Renal cortex interstitium (tissue), 15 donors: ENCODE measurements at places on chromosomes 3 and 15. TPM values are rescaled to one million over a fixed set of nuclear protein-coding genes. Genes with fewer than 3 reads are reported as not detected.

GRCh38 chr3:194031867-194032635 lies 103.9 kb upstream of the HES1 start:
- DNase-seq, result no peak

GRCh38 chr3:148006508-148006907 lies 597.3 kb downstream of the ZIC1 start:
- no peak for DNase-seq

- DNase-seq, result peak; percentile 88
Measured at GRCh38 chr3:47009225-47010110, 30.0 kb downstream of the NBEAL2 start.

- DNase-seq, result no peak
Measured at GRCh38 chr3:51063053-51063452, 322.0 kb upstream of the MANF start.

DNA sequence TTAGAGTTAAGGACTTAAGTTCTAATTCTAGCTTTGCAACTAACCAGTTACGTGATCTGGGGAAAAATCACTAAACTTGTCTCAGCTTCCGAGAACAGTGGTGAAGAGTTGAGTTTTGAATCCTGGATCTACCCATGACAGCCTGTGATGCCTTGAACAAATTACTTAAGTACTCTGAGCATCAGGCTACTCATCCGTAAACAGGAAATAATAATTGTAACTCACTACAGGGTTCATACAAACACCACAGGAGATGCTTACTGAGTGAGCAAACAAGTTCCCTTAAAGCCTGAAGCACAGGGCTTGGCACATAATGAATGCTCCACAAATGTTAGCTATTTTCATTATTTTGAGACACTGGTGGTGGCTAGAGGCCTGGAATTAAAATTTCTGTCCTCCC lies 158.8 kb downstream of the ERC2 start:
- no peak for DNase-seq

- DNase-seq, result no peak
Measured at GRCh38 chr3:57062101-57062631, 1.7 kb downstream of the SPATA12 start.

DNA sequence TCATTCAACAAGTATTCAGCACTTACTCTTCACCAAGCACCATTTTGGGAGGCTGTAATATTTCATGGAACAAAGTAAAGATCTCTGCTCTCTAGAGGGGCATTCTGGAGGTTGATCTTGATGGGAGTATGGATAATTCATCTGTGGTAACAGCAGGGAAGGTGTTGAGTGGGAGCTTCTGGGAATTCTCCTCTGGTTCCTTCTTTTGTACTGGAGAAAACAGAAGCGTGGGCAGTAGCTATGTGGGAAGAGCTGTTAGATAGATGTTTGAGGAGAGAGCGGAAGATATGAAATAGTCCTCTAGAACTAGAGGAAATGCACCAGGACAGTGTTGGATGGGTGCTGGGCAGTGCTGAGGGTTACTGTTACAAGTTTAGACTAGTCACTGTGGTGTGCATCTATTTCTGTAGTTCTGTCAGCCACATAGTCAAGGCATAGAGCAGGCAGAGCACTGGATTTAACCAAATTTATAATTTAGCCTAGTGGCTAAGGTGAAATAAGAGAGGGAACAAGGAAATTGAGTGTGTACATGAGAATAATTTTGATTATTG lies 9.6 kb downstream of the NMD3 start:
- no peak for DNase-seq

DNA sequence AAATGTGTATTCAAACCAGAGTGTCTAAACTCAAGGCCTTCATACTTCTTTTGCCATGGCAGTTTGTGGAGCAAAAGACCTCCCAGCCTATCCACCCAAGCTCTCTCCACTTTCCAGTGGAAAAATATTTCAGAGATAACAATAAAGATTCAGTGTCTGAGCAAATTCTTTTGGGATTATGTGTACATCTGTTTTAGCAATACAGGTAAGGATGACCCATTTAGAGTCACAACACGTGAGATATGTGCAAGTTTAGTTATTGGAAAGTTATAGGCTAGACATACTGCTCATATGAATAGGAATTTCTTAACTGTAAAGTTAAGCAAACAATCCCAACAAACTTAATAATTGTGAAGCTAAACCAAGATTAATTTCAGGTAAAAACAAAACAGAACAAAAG lies 174.5 kb upstream of the LRIG1 start:
- DNase-seq, result no peak

DNA sequence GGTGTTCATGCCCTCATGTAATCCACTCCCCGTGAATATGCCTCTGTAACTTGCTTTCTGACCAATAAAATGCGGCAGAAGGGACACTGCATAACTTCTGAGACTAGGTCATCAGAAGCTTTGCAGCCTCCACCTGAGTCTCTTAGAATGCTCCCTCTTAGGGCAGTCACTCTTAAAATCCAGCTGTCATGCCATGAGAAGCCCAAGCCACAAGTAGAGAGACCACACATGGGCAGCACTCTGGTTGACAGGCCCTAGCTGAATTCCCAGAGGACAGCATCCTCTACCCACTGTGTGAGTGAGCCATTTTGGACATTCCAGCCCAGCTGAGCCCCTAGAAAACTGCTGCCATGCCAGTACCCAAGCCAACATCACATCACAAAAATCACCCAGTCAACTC lies 41.4 kb downstream of the SCAPER start:
- DNase-seq, result no peak

SLC15A2 gene
- 18.2 TPM for polyA plus RNA-seq

GABRB3 gene
- polyA plus RNA-seq, result 7.8 TPM

DNA sequence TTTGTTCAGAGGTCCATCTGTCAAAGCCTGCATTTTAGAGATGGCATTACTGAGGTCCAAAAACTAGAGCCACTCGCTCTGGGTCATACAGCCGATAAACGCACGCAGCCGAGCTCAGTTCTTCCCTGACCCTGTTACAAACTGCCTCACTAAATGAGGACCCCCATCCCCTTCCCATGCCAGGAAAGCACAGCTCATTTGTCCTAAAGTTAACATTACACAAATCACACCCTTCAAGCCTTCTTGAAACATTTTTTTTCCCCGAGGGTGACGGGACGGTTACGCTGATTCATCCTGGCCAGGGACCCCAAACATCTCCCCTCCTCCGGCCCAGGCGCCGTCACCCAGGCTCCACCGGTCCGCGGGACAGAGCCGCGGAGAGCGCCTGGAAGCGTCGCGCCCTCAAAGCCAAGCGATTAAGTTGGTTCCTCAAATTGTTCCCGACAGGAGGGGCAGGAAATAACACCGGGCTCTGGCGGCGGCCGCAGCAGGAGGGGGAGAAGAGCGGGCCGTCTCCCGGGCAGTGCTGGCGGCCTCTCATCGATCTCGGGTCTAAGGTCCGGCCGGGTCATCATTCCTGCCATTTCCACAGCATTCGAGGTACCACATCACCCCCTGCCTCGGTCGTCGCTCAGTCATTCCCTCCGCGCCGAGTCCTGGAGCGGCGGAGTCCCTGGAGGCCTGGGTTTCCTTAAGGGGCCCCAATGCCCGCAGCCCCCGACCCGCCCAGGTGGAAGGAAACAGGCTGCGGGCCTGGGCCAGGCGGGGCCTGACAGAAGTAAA lies 619 bp upstream of the CMTM8 start:
- DNase-seq, result no peak

DNA sequence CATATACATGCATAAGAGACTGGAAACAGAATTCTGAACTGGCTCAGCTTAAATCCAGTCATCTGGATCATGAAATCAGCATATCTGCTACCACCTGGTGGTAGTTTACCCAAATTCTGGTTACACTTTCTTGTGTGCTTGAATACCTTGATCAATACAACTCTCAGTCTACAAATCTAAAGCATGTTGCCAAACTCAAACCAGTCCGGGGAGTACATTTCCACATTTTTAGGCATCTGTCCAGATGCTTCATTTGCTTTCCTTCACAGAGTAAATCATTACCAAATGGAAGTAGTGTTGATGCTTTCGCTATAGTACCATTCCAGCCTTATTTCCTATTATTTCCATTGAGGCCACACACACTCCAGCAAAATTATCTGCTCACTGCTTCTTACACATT lies 126.4 kb downstream of the P2RY1 start:
- no peak for DNase-seq

FBXW12 gene
- 0.65 TPM for polyA plus RNA-seq

DNA sequence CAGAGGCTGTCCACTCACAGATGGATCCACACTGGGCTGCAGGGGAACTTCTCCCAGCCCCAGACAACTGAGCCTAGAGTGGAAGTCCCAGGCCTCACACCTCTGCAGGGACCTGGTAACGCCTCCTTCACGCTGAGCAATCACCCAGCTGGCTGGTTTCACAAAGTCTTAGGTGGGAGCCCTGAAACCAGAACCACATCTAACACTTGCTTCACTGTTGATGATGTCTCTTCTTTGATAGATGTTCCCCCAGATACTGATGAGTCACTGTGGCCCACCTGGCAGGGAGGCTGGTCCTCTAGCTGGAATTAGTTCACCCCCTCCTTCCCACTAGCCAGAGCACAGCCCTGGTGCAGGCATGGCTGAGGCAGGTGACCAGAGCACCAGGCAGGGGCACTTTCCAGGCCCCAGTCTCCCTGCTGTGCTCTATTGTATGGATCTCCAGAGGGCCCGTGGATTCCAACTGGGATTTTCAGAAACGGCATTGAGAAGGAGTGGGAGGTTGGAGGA lies 33.5 kb downstream of the MYL3 start:
- no peak for DNase-seq

HYAL1 gene
- polyA plus RNA-seq, result 7.4 TPM

- DNase-seq, result no peak
Measured at GRCh38 chr3:149368201-149368673, 9.2 kb downstream of the TM4SF1 start.

DNA sequence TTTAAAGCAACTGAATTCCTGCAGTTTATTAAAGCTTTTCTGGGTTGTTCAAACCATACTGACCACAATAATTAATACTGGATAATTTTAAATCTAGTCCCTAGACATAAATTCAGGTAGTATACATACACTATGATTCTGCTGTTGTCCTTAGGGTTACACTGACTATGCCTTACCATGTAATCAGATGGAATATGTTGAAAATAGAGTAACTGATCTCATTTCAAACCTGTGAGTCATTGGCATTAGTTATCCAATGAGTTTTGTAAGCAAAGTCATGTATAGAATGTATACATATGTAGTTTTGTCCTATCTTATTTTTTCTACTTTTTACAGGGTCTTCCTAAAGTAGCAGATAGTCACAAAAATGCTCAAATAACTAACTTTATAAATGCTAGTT lies 517.1 kb upstream of the CCDC54 start:
- DNase-seq, result no peak

DNA sequence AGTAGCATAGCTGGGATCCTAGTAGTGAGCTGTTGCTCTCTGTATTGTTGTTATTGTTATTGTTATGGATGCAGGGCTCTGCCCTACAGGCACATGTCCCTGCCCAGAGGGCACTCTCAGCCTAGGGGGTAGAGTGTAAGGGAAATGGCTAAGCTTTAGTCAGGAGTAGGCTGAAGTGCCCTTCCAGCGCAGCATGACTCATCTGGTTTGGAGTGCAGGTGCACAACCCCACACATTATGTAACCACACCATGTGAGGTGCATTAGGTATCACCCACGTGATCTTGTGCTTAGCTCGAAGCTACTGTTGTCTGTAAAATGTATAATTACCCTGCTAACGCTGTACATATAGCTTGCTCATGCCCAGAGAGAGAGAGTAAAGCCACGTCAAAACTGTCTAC lies 48.3 kb upstream of the TIPARP start:
- no peak for DNase-seq

DNA sequence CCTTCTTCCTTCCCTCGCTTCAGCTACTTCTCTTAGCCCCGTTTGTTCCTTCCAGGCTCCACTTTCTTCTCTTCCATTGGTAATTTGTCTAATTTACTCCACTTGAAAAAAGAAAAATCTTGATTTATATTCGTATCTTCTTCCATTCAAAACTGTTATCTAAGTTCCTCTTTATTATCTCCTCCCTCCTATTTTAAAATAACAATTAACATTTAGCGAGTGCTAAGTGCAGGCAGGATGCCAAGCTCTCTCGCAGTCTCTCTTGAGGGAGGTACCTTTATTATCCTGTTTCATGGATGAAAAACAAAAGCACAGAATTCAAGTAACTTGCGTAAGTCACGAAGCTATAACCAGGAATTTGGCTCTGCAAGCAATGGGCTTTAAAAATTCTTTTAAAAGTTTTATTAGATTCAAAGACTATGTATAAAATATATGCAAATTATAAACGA lies 418.9 kb upstream of the NAALADL2 start:
- DNase-seq, result peak; percentile 27

GRCh38 chr3:184656829-184657681 lies 54.8 kb downstream of the MAGEF1 start:
- DNase-seq, result no peak

DNA sequence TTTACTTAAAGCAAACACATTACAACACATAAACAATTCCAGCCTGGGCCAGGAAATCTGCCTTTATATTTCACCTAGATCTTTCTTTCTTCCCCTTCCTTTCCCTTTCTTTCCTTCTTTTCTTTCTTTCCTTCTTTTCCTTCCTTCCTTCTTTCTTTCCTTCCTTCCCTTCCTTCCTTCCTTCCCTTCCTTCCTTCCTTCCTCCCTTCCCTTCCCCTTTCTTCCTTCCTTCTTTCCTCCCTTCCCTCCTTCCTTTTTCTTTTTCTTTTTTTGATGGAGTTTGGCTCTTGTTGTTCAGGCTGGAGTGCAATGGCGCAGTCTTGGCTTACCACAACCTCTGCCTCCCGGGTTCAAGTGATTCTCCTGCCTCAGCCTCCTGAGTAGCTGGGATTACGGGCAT lies 24.1 kb upstream of the BNIP2 start:
- no peak for DNase-seq

GRCh38 chr15:94230883-94231722 lies at the start of gene MCTP2:
TSS of gene MCTP2 (plus strand) at chr15:94231561. CDS start at chr15:94298266, 66,705 bp downstream.
- peak; percentile 60 for DNase-seq

HOMER2 gene
- polyA plus RNA-seq, result 40.8 TPM

DNA sequence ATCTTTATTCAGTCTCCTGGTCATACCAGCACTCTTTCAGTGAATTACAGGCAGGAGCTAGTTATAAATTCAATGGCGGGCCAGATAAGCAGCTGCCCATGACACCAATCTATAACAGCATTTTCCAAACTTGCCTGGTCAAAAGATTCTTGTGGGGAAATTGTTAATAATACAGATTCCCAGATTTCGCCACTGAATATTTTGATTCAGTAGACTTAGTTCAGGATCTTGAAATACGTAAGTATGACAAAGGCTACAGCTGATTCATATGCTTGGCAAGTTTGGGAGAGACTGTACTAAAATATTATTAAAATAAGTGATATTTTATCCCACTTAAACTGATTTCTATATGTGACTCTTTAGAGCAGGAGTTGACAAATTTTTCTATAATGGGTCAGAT lies 119.3 kb downstream of the TMCO5A start:
- no peak for DNase-seq

- DNase-seq, result no peak
Measured at GRCh38 chr15:42728560-42728959, 8.4 kb downstream of the CDAN1 start.

GRCh38 chr3:13017361-13018042 lies 55.7 kb downstream of the IQSEC1 start:
- DNase-seq, result no peak

- DNase-seq, result no peak
Measured at GRCh38 chr3:37823189-37823588, 38.5 kb upstream of the CTDSPL start.

GRCh38 chr3:193815246-193816027 lies 222.4 kb downstream of the OPA1 start:
- no peak for DNase-seq
